EL (cell line): ENCODE measurements at places on chromosomes 7 and 10.
A peak's percentile ranks its signal among the peaks of the same experiment; 100 is the strongest.

- no peak for DNase-seq
Observed at GRCh38 chr7:77479536-77480088, 57.5 kb upstream of the PTPN12 start.

- DNase-seq = peak; percentile 92
Observed at GRCh38 chr7:44383566-44383965, 58.2 kb upstream of the CAMK2B start.

DNA sequence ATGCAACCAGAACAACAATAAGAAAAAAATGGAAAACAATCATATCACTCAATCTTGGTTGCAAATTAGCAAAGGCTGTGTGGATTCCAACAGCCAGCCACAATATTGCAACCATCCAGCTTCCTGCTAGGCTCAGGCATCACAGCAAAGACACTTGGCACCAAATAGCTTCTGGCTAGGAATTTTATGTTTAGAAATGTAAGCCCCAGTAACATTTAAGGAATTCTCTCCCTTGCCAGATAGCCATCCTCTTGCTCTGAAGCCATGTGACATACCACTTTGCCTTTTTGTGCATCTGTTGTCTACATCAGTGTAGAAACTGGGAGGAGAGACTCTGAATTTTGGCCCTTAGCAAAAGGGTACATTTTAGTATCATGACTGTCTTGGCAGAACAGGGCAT lies 22.2 kb downstream of the MKX start:
- DNase-seq = peak; percentile 93

DNA sequence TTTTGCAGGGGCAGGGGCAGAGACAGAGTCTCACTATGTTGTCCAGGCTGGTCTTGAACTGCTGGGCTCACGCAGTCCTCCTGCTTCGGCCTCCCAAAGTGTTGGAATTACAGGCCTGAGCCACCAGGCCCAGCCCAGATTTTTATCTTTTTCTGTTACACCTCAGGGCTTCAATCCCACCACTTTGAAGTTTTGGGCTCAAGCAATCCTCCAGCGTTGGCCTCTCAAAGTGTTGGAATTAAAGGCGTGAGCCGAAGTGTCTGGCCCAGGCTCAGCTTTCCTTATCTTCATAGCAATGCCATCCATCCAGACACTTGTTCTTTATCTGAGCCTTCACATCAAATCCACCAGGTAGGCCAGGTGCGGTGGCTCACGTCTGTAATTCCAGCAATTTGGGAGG lies 4.1 kb downstream of the TAF6 start:
- DNase-seq = no peak

- DNase-seq = no peak
Observed at GRCh38 chr10:124225029-124225466, 131.7 kb upstream of the CHST15 start.

DNA sequence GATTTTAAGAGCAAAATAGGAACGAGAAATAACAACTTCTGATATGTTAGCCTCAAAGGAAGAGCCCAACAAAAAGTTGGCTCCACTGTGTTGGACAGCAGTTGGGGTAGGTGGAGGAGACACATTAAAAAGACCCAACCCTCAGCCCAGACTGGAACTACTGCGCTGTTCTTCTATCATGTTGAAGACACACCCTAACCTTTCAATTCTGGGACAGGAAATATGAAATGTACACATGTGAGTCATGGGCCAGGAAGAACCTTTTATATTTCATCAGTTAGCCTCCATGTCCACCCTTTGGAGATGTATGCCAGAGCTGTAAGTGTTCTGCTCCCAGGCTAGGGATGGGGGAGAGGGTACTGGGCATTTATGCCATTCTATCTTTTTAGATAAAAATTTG lies 22.1 kb downstream of the CLDN12 start:
- DNase-seq = no peak

DNA sequence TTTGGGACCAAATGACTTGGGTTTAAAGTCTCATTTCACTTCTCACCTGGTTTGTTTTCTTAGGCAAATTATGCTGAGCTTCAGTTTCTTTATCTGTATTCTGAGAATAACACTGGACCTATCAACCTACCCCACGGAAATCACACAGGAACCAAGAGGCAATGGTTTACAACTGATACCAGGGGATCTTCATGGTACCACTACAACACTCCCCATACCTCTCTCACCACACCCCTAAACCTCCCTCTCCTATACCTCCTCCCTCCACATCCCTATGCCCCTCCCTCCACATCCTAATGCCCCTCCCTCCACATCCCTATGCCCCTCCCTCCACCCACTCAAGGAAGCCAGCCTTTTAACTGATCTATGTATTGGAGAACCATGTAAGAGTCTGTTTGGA lies 9.9 kb downstream of the FAM204A start:
- DNase-seq = no peak

GRCh38 chr10:119893074-119893473 lies 544 bp downstream of the SEC23IP start:
- DNase-seq = no peak

DNA sequence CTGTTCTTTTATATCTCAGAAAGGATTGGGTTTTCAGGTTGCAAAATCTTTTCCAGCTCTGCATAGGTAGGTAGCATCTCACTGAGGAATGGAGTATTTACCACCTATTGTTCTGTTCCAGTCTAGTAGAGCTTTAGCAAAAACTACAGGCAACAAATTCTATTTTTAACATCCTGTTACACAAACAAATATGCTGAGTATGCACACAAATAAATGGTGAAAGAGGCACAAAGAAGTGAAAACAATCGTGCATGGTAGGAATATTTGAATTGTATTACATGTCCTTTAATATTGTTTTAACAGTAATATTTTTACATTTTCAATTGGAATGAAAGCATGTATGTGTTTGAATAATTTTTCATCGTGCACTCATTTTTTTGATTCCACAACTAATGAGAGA lies 14.5 kb upstream of the MIOS start:
- DNase-seq = no peak

DNA sequence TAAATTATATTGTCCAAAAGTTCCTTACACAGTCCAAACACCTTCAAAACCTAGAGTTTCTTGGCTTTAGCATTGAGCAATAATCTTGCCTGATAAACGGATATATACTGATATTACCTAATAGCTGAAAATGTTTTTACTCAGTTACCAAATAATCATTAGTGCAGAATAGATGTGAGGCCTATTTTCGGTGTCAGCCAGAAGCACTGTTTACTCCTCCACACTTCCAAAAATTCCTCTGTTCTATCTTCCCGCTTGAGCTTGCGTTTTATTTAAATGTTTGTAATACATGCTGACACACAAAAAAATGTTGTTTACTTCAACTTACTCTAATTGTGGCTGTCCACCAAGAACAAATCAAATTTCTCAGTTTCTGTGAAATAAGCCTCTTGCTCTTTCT lies 606.2 kb upstream of the TEX47 start:
- DNase-seq = no peak

GRCh38 chr10:102729029-102730026 lies 14.4 kb upstream of the WBP1L start:
- DNase-seq = peak; percentile 79

- DNase-seq = no peak
Observed at GRCh38 chr10:33492701-33493345, 158.4 kb upstream of the NRP1 start.

- DNase-seq = no peak
Observed at GRCh38 chr10:12634621-12634931, 285.2 kb downstream of the CAMK1D start.

GRCh38 chr10:124329941-124330340 lies 88.8 kb downstream of the OAT start:
- no peak for DNase-seq

DNA sequence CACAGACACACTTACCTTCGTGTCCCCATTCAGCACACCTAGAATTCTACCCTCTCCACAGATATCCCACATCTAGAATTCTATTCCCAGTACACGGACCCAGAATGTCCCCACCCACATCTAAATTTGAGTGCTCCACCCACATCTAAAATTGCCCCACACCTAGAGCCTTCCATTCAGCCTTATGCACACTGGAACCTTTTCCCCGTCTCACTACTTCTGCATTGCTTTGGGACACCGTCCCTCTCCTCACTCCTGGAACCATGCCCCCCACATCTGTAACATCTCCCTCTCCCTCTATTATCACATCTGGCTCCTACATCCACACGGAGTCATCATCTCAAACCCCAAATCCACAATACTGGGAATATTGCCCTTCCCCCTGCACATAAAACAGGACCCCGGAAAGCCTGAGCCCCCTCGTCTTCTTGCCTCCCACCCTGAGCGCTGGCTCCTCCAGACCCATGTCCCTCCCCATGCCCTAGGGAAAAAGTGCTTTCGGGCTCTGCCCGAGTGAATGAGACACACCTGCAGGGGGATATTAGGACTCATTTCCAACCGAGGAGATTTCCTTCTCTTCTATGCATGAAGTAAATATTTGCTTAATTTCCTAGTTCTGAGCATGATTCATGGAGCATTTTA lies 125.8 kb upstream of the UNC5B start:
- DNase-seq = no peak

- DNase-seq = peak; percentile 52
Observed at GRCh38 chr7:142420554-142421362, 162.9 kb upstream of the PRSS58 start.

DNA sequence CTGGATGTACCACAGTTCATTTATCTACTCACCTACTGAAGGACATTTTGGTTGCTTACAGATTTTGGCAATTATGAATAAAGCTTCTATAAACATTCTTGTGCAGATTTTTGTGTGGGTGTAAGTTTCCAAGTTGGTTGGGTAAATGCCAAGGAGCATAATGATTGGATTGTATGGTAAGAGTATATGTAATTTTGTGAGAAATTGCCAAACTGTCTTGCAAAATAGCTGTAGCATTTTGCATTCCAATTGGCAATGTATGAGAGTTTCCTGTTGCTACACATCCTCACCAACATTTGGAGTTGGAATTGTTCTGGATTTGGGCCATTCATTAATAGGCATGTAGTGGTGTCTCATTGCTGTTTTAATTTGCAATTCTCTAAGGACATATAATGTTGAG lies 33.9 kb upstream of the HYAL4 start:
- peak; percentile 4 for DNase-seq

GRCh38 chr7:90270431-90271178 lies 25.6 kb downstream of the CFAP69 start:
- DNase-seq = no peak

DNA sequence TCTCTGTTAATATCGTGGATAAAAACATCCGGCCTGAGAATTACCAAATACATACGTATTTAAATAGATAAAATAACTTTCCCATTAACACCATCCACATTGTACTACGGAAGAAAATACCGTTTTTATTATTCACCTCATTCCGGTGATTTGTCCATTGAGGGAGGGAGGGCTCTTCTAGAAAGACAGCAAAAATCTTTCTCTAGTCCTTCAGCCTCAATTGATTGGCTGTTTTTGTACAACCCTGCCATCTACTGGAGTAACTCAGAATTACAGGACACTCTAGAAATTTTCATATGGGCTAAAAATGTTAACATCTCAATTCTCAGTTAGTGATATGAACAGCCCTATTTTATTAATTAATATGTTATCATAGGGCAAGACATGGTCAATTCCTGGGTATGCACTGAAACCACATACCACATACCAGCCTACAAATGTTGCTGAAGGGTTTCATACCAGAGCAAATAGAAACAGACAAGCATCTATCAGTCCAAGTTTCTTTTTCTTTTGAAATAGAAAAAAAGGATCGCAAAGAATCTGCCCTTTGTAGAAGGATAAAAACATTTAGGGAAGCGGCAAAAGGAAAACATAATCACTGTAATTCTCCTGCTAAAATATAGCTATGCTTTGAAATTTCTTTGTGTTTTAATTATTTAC lies 55.8 kb upstream of the CDCA7L start:
- peak; percentile 90 for DNase-seq

- DNase-seq = no peak
Observed at GRCh38 chr7:37786741-37787569, 61.4 kb upstream of the NME8 start.

DNA sequence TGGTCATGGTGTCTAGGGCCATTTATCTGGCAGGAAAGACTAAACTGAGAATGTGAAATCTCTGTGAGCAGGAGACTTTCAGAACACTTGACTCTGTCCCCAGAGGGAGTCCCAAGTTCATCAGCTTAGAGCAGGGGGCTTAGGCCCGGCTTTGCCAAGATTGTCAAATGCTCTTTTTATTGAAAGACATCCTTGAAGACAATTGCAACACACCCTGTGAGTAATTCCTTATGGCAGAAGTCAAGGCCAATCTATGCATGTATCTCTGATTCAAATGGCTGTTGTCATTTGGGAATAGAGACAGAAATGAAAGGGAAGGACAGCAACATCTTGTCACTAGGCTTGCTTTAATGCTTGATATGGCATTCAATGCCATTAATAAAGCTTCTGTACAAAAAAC lies 33.7 kb downstream of the BAMBI start:
- peak; percentile 8 for DNase-seq

DNA sequence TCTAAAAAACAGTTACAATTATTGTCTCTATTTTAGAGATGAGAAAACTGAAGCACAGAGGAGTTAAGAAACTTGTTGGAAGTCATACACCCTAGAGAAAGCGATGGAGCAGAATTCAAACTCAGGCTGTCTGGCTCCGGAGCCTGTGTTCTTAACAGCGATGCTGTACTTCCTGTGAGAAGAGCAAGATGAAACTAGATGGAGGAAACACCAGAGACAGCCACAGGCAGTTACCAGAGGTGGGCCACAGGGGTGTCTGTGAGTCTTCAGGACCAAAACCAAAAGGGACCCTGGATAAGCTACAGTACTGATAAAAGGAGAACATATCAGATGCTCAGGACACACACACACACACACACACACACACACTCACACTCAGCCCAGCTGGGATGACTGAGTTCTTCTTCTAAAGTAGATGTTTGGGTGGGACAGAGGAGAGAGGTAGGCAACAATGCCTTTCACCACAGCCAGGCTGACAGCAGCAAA lies 289.2 kb downstream of the FZD1 start:
- no peak for DNase-seq

DNA sequence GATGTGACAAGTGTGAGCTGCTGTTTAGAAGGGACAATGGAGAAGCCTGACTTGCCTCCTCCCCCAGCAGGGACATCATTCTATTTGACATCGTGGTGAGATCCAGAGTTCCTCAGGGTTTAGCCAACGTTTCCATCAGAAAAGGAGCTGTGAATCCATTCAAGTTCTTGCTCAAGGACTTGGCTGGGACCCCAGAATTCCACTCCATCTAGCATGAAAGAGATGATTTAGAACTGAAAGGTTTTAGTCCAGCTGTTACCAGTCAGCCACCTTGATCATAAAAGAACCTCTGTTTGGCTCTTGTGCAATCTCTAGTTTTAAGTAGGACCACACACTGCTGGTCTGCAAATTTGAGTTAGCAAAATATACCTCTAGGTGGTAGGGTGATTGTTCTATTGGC lies 337.6 kb downstream of the FRMD4A start:
- peak; percentile 41 for DNase-seq

- DNase-seq = no peak
Observed at GRCh38 chr7:71385330-71385729, 253.4 kb downstream of the GALNT17 start.

GRCh38 chr7:24894429-24895221 lies 85.4 kb downstream of the OSBPL3 start:
- DNase-seq = peak; percentile 17

GRCh38 chr7:36742911-36743775 lies 18.8 kb upstream of the AOAH start:
- DNase-seq = no peak

GRCh38 chr10:124106241-124106879 lies 13.0 kb upstream of the CHST15 start:
- peak; percentile 66 for DNase-seq

- peak; percentile 27 for DNase-seq
Observed at GRCh38 chr7:114789161-114789560, 132.7 kb upstream of the MDFIC start.
